ENCODE measurements at places on chromosomes 1 and 21.

DNA sequence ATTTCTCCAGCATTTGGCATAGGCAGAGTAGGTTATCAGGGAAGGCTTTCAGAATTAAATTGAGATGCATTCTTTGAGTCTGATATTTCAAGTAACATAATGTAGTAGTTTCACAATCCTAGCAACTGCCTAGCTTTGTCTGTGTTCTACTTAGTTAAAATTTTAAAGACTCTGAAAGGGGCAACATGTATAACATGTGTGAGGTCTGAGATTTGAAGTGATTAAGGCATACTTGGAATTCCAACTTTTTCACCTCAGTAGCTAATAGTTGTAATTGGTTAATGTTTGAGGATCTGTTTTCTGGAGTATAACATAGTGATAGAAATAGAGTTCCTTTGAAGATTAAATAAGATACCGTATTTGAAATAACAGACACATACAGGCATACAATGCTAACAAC is 335.2 kb upstream of the BEND5 start:
- no peak for DNase-seq
- H3K36me3 ChIP-seq: no peaks in the 10 kb centered on the region
- H3K4me3 ChIP-seq: no peak overlapping the region
- no peaks in the 10 kb centered on the region for H3K27me3 ChIP-seq
- no peaks in the 10 kb centered on the region for H3K4me1 ChIP-seq

- peaks cover 6% of the 10 kb centered on the region for H3K4me1 ChIP-seq
- H3K27me3 ChIP-seq: no peaks in the 10 kb centered on the region
- no peak for DNase-seq
- no peak overlapping the region for H3K4me3 ChIP-seq
Observed at GRCh38 chr1:97893844-97894243, 27.0 kb downstream of the DPYD start.

- no peak for DNase-seq
- no peaks in the 10 kb centered on the region for H3K27me3 ChIP-seq
- no peak overlapping the region for H3K4me3 ChIP-seq
Observed at GRCh38 chr1:81878538-81878937, 77.8 kb downstream of the ADGRL2 start.

GRCh38 chr1:39391691-39392679 is 99.5 kb upstream of the BMP8A start:
- peak overlapping the region; percentile 73 for H3K27ac ChIP-seq
- H3K27me3 ChIP-seq: no peaks in the 10 kb centered on the region
- peaks cover 35% of the 10 kb centered on the region for H3K36me3 ChIP-seq
- H3K4me3 ChIP-seq: no peak overlapping the region
- H3K4me1 ChIP-seq: peaks cover 57% of the 10 kb centered on the region

DNA sequence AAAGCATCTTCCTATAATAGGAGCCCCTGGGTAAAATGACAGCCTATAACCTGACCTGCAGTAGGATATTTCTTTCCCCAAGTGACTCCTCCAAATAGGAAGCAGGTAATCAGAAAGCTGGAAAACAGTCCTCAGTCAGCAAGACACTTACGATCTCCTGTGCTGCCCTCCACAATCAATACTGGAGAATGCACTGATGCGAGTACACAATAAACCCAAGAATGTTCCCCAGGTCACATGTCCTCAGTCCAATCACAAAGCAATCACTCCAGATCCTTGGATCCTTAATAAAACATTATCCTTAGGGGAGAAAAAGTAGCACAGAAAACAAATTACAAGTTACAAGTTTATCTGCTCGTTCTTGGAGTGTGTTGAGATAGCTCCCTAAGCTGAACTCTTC is 233.1 kb downstream of the SLC45A1 start:
- no peaks in the 10 kb centered on the region for H3K27me3 ChIP-seq
- peaks cover 6% of the 10 kb centered on the region for H3K36me3 ChIP-seq
- no peak overlapping the region for H3K27ac ChIP-seq
- no peak for DNase-seq
- H3K4me1 ChIP-seq: peaks cover 15% of the 10 kb centered on the region
